ENCODE measurements at places on chromosomes 1 and 21.

- DNase-seq = no peak
Observed at GRCh38 chr1:158646465-158646864, 40.0 kb downstream of the SPTA1 start.

GRCh38 chr1:52913537-52913936, 8.0 kb downstream of the ECHDC2 start:
- DNase-seq = no peak

- no peak for DNase-seq
Observed at GRCh38 chr1:40140211-40140973, 20.8 kb upstream of the RLF start.

DNA sequence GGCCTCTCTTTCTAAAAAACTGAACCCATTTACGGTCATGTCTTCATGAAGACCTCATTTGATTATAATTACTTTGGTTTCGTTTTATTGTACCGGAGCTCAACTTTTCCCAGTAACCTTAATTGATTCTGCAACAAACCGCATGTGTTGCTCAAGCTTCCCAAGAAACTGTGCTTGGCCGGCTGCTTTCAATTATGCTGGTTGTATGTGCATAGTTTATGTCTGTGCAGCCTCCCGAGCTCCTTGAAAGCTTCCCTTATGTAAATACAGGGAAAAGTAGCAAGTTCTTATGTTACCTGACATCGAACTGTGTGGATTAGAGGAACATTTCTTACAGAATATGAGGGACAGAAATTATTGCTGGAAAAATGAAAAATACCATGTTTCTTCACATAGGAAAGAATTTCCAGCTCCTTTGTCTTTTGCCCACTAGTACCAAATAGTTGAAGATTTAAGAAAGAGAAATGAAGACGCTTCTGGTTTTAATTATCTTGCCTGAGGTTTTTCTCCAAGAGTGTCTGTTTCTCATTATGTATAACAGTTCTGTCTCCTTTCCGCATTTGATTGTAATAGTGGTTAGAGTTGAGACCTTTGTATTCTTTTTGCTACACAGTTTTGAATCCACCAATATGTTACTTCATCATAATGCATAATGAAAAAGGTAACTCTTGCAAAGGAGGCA, 2.1 kb downstream of the VCAM1 start:
- DNase-seq = no peak

DNA sequence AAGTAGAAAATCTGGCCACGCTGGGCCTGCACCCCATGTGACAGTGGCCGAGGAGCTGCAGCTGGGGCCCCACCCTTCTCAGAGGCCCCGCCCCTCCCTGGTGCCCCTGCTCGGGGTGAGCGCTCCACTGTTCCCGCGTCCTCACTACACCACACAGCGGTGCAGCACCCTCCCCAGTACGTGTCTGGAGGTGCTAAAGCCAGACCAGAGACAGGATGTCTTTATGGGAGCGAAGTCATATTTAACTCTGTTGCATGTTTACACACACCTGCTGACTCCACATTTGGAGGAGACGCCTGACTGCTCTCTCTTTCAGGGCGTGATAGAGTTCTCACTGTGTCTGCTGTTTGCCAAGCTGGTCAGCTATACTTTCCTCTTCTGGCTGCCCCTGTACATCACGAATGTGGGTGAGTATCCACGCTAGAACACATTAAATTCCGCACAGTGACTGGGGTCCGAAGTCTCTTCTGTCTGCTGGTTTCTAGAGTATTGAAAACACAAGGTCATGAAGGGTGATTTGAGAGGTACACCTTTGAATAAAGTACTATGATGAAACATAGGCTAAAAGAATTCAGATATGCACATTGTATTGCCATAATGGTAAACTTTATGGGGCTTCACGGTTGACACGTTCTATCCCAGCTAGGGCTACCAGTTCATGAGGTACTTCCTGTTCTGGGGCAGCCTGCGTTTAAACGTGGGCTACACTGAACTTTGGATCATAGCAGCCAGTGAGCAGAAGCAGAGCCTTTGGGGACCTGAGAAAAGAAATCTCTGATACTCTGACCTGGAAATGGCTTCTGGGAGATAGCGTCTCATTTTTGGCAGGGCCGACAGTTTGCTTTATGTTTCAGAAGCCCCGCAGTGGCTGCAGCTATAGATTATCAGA, 48.4 kb downstream of the SLC37A1 start:
- no peak for DNase-seq

DNA sequence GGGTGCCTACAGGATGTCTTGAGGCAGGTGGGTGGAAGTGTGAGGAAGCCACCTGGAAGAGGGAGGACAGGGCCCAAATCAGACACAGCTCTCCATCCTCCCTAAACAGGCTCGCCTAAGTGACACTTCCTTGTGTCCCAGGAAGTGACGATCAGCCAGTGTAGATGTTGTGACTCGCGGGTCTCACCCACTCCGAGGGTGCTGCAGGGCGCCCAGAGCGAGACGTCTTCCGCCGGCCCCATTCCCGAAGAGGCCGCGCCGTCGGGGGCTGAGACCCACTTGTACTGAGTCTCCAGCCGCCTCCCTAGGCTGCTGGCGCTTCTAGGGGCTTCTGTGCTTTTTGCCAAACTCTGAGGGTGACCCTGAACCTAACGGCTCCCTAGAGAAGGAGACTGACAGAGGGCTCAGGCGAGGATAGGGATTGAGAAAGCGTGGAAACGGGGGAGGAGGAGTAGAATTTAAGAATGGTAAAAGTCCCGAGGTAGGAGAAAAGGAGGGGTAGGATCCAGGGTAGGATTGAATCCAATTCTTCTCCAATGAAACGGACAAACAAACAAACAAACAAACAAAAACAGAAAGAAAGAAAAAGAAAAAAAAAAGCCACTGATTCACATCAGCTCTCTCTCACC, 543 bp upstream of the MARK1 start:
- DNase-seq = no peak

GRCh38 chr1:198680174-198680875, 41.5 kb downstream of the PTPRC start:
- no peak for DNase-seq

Data from Panc1 (cell line).